ENCODE measurements at places on chromosomes 13 and 19.

DNA sequence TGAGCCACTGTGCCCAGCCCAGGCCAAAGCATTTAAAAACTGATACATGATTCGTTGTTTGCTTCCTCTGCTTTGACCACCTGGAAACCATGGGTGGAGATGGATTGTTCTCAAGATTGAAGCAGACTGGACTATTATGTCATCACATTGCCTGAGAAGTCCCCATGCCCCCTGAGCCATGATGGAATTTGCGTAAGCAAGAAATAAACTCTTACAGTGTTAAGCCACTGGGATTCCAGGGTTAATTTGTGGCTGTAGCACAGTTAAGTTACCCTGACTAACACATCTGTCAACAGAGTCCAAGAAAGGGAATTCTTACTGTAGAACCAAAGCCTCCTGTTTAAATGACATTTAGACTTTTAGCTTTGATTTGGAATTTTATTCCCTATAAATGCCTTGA lies 19.4 kb upstream of the DHRS12 start:
- DNase-seq = no peak

DNA sequence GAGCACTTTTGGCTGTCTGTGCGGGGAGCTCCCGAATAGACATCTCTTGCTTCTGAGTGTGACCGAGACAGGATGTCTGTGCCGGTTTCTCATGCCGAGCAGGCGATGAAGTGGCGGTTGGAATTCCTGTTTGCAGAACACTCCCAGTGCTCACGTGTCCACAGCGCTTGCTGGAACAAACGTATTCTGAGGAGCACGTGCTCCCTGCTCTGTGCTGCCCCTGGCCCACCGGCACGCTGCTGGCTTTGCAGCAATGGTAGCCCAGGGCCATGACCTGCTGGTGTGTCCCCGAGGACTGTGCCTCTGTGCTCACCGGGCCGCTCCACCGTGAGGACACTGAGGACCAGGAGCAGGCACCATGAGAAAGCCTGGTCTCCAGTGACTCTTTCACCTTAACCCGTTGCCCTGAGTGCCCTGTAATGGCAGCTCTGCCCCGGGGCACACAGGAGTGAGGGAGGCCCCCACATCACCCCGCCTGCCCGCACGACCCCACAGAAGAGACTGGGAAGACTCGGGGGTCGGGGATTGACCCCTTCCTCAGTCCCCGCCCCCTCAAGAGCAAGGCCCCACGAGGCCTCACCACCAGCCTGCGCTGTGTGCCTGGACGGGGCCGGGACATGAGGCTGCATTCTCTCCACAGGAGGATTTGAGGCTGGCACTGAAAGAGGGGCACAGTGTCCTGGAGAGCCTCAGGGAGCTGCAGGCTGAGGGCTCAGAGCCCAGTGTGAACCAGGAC lies 40.0 kb upstream of the F7 start:
- DNase-seq = no peak

DNA sequence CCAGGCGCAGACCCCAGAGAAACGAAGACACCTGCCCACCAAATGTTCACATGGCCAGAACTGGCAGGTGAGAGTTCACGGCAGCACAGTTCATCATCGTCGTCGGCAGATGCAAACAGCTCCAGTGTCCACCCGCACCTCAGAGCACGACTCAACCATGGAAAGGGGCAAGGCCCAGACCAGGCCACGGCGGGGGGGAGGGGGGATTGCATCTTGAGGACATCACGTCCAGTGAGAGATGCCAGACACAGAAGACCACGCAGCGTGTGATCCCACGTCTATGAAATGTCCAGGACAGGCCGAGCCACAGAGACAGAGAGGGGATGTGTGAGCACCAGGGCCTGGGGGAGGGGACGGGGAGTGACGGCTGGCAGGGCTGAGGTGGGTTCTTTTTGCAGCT lies 7.3 kb downstream of the RNF126 start:
- no peak for DNase-seq

- DNase-seq = no peak
Observed at GRCh38 chr19:49165865-49166301, 8.3 kb downstream of the TRPM4 start.

- no peak for DNase-seq
Observed at GRCh38 chr19:28933039-28933438, 279.9 kb downstream of the UQCRFS1 start.

DNA sequence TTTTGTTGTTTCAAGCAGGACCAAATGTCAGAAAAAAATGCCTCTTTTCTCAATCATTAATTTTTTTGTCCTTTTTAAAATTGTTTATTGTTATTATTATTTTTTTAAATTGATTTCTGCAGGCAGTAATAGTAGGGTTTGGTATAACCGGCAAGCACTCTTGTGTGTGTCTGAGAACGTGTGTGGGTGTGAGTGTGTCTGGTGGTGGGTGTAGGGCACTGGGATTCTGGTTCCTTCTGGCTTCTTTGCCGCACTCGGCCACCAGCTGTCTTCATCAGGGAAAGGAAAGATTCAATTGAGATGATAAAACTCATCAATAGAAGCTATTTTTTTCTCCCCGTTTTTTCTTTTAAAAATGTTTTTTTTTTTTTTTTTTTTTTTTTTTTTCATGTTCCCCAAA lies 56.4 kb downstream of the IER2 start:
- no peak for DNase-seq

- DNase-seq = no peak
Observed at GRCh38 chr19:48617146-48617937, 1.6 kb downstream of the RPL18 start.

DNA sequence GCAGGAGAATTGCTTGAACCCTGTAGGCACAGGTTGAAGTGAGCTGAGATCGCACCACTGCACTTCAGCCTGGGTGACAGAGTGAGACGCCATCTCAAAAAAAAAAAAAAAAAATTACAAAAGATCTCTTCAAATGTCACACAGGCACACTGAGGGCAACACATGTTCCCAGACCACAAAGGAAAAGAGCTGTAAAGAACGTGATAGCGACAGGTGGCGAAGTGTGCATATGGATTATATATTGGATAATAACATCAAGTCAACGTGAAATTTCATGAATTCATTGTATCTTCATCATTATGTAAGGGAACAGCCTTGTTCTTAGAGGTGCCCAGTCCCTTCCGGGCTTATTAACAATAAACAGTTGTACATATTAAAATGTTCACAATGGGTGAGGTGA lies 31.8 kb upstream of the DPP9 start:
- no peak for DNase-seq

GRCh38 chr13:32153056-32153455 lies 121.5 kb downstream of the FRY start:
- no peak for DNase-seq

- no peak for DNase-seq
Observed at GRCh38 chr13:103656311-103656710, 590.1 kb upstream of the SLC10A2 start.

DNA sequence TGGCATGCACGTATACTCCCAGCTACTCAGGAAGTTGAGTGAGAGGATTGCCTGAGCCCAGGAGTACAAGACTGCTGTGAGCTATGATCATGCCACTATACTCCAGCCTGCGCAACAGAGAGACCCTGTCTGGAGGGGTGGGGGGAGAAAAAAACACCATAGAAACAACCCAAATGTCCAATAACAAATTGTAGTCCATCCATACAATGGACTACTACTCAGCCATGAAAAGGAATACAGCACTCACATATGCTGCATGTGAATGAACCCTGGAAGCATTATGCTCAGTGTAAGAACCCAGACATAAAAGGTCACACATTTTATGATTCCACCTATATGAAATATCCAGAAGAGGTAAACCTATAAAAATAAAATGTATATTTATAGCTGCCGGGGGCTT lies 42.3 kb downstream of the CD320 start:
- no peak for DNase-seq

- DNase-seq = no peak
Observed at GRCh38 chr19:56099638-56100539, 21.2 kb downstream of the ZNF787 start.

GRCh38 chr13:110798081-110798994 lies 84.8 kb downstream of the ING1 start:
- no peak for DNase-seq

GRCh38 chr13:46183018-46183946 lies 1.3 kb upstream of the LCP1 start:
- no peak for DNase-seq

DNA sequence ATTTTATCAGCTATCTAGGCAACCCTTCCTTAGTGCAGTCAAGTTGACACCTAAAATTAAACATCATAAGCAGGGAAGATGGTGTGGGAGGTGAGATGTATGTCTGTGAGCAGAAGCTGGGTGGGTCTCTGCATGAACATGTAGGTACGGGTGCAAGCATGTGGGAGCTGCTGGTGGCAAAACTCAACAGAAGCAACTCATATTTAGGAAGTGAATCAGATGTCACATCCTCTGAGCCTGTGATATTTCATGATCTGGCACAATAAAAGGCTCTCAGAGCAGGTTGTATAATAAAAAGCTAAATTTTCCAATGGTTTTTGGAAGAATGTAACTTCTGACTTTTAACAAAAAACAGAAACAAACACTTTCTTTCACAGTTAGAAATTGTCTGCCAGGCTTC lies 44.4 kb downstream of the C1QTNF9 start:
- no peak for DNase-seq

GRCh38 chr19:4583961-4584669 lies 24.6 kb upstream of the SEMA6B start:
- no peak for DNase-seq

DNA sequence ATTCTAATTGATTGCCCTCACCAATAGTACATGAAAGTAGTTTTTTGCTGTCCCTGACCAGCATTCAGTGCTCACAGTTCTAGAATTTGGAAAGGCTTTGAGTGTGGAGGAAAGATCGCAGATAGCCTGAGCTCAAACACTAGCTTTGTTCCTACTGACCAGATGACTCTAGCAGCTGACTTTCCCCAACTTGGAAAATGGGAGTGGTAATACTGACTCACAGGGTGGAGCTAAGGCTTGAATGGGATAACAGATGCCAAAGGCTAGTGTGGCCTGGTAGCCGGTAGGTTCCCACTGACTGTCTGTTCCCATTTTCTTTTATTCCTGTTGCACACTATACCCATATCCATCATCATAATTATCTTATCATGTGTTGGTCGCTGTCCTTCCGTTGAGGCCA lies 3.7 kb downstream of the ZSCAN22 start:
- no peak for DNase-seq

- DNase-seq = no peak
Observed at GRCh38 chr13:99293178-99293577, 14.0 kb downstream of the GPR183 start.

- DNase-seq = no peak
Observed at GRCh38 chr13:105069106-105069505, 1466.4 kb downstream of the EFNB2 start.

- no peak for DNase-seq
Observed at GRCh38 chr13:94677799-94678198, 34.5 kb downstream of the SOX21 start.

GRCh38 chr13:27789495-27790303 lies 2.6 kb upstream of the GSX1 start:
- DNase-seq = no peak

DNA sequence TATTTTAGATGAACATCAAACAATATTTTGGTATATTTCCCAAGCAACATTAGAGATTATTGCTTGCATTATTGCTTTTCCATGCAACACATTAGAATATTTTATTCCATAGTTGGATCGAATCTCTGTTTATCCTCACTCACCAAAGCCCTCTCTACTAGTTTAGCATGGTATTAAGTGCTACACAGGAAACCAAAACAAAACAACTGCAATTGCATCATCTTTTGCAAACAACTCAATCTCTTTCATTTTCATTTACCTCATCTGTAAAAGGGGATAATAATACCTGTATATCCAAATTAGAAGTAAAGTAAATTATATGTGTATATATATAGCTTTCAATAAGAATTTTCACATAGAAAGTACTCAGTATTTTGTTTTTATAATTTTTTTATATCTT lies 147.8 kb upstream of the PCDH9 start:
- DNase-seq = no peak

DNA sequence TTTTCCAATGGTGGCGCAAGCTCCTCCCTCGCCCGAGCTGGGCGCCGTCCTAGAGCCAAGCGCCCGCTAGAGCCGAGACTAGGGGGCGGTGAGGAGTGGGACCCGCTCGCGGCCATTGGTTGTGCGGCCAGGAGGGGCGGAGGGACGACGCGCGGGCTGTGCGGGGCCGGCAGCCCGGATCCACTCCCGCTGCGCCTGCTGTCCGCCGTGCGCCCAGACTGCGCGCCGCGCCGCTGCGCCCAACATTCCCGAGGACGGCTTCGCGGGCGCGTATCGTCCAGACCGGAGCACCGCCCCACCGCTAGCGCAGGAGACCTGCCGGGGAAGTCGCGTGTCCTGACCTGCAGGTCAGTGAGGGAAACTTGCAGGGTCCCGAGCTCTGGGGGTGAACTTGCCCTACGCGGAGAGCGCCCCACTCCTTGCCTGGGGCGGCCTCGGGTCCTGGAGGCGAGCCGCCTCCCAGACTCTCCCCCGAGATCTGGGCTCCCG lies at the start of gene SERTM1:
TSS of gene SERTM1 (plus strand) at position 183 of the 489 bp plus-strand sequence. CDS start 21,059 bp downstream, outside the sequence.
- no peak for DNase-seq

DNA sequence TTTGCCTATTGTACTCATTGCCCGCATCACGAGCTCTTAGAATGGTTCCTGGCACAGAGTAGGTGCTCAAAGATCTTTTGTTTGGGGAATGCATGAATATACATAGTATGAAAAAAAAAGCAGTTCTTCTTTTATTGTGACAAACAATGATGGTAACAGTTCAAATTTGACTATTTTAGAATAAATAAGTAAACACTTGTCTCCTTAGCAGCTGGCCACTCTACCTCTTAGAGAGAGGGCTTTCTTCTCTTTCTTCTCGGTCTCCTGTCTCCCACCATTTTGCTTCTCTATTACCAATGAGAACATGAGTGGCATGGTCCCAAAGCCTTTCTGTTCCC lies 639 bp upstream of the SLAIN1 start:
- no peak for DNase-seq

DNA sequence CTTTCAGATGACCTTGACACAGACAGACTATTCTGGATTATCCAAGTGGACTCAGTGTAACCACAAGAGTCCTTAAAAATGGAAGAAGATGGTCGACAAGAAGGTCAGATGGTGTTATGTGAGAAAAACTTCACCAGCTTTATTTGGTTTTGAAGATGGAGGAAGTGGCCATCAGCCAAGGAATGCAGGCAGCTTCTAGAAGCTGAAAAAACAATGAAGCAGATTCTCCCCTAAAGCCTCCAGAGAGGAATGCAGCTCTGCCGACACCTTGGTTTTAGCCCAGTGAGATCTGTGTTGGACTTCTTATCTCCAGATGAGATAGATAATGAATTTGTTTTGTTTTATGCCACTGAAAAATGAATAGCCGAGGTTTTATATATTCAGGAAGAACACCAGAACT lies 501.5 kb downstream of the DCT start:
- no peak for DNase-seq

DNA sequence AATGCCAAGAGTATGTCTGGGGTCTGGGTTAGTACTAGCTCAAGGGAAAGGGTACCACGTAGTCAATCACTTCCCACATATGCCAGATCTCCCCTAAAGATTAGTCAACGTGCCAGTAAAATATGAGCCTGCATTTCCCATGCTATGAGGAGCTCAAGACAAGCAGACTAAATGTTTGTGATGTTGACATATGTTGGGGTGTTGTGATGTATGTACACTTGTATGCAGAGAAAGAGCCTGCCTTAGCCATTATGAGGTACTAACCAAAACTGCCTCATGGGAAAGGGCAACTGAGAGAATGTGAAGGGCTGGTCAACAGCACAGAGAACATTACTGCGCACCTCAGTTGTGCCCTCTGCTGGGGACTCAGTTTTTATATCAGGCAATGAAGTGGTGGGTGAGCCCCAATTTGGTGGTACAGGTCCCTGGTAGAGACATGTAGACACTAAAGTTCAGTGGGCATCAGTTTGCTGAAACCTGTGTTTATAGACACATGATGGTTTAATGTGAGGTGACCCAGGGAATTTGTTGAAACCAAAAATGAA lies 287.0 kb downstream of the DCT start:
- DNase-seq = no peak

- no peak for DNase-seq
Observed at GRCh38 chr19:5916181-5916708, 2.2 kb downstream of the CAPS start.
